ENCODE measurements at places on chromosomes 5 and 9. TPM values are rescaled to one million over a fixed set of nuclear protein-coding genes. Genes with fewer than 3 reads are reported as not detected.

ROR2 gene
- not detected for total RNA-seq

ADRA1B gene
- total RNA-seq, result not detected

COL23A1 gene
- total RNA-seq, result not detected

LPAR1 gene
- total RNA-seq, result not detected

SLC6A3 gene
- not detected for total RNA-seq

FKTN gene
- total RNA-seq, result 13.5 TPM

CDO1 gene
- total RNA-seq, result 5.3 TPM

DNA sequence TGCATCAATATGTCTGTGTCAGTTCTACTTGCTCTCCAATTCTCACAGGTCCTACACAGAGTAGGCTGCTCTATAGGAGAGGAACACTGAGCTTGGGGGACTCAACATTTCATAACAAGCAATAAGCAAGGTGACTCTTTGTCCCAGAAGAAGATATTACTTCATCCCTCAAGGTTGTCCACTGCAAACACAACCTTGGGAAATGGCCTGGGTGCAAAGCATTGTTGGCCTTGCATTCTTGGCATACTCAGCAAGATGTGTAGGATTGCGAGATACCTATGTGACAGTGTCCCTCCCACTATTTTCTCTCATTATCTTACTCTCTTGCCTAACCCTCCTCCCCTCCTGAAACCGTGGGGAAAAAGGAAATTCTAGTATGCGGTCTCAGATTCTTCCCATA, 169.8 kb upstream of the FREM1 start:
- peak; percentile 95 for DNase-seq

- DNase-seq, result no peak
These were observed 125.8 kb upstream of the SHB start for GRCh38 chr9:38194870-38195269.

DNA sequence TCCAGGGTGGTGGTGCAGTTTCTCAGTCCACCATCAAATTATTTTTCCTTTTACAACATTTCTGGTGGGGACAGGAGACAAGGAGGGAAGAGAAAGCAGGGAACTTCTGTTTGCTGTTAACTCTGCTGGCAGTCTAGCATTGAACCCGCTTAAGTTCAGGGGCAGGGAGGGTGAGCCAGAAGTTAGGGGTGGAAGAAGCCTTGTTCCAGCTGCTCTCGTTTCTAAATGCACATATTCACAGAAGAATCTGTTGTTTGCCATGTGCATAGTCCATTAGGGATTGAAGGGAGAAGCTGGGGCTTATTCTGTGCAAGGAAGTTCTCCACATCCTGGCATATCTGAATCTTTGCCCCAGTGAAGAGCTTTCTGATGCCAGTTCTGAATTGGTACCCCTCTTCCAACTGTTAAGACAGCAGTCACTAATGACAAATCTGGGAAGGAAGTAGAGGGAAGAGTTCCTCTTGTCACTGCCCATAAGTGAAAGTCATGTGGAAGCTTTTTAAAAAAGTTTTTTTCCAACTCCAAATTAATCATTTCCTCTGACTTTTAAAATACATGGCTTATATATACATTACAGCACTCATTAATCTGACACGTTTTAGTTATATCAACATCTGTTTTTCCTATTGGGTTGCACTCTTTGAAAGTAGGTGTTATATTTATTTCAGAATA, 32.6 kb upstream of the ACOT12 start:
- no peak for DNase-seq

GRCh38 chr9:3549225-3549624, 23.4 kb upstream of the RFX3 start:
- DNase-seq, result no peak

DNA sequence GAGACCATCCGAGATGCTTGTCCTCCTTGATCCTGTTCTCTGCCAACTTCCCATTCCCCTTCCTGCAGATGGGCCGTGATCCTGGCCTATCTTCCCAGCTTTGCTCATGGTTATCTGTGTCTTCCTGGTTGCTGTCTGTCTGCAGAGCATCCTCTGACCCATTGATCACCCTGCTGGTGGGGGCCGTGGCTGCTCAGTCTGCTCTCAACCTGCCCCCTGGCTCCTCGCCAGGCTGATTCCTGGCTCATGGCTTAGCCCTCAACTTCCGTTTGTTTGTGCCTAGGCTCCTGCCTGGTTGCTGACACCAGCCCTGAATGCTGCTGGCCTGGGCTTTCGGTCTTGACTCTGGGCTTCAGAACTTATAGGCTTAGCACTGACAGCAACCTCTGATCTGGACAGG, 67.1 kb upstream of the SMIM15 start:
- no peak for DNase-seq

DNA sequence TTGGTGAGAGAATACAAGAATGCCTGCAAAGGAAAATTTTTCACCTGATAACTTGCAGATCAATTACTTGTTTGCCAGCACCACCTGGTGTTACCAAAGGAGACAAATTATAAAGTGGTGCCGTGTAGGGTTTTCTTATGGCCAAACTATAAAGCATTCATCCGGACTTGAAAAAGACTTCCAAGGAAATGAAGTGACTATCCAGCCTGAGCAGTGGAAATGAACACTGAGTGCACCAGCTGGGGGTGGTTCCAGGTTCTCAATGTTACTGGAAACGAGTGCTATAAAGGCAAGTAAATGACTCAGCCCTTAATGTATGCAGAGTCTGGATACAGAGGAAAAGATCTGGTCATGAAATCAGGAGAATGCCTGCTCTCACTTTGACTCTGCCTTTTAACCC, 113.1 kb downstream of the DNAH5 start:
- no peak for DNase-seq

GRCh38 chr9:92173318-92173717, 58.1 kb upstream of the SPTLC1 start:
- no peak for DNase-seq

DNA sequence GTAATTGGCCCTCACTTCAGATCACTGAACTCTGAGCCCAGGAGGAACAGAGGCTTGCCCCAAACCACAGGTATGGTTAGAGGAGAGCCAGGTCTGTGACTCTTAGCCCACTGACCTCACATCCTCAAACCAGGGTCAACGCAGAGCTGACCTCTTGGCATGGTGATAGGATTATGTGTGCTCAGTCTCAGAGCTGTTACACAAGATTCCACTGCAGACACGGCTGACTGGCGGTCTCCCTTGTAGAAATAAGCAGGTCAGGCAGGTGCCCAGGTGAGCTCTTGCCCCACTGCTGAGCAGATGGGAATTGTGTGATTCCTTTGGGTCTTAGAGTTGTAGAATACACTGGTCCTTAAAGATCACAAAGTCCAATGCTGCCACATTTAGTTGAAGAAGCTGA, 66.0 kb upstream of the PITX1 start:
- no peak for DNase-seq

GRCh38 chr9:117828466-117828865, 124.3 kb downstream of the TLR4 start:
- no peak for DNase-seq

DNA sequence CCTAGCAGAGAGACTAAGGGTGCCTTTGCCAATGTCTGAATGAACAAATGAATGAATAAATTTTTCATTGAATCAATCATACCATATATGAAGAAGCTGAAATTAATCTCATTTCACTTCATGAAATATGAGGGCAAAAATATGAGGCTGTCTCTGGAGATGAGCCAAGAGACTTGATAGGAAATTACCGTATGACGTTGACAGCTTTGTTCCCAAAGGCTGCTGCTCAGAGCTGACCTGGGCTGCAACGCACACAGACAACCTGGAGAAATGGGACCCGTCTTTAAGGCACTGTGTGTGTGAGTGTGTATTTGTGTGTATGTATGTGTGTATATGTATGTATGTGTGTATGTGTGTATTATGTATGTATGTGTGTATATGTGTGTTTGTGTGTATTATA, 226.1 kb downstream of the IRX2 start:
- no peak for DNase-seq

GRCh38 chr9:37915911-37916470, 12.1 kb upstream of the SLC25A51 start:
- no peak for DNase-seq

GRCh38 chr9:101399643-101399970, 956 bp downstream of the ZNF189 start:
- DNase-seq, result no peak

- DNase-seq, result no peak
These were observed 208.0 kb downstream of the CHSY3 start for GRCh38 chr5:130112246-130112645.

DNA sequence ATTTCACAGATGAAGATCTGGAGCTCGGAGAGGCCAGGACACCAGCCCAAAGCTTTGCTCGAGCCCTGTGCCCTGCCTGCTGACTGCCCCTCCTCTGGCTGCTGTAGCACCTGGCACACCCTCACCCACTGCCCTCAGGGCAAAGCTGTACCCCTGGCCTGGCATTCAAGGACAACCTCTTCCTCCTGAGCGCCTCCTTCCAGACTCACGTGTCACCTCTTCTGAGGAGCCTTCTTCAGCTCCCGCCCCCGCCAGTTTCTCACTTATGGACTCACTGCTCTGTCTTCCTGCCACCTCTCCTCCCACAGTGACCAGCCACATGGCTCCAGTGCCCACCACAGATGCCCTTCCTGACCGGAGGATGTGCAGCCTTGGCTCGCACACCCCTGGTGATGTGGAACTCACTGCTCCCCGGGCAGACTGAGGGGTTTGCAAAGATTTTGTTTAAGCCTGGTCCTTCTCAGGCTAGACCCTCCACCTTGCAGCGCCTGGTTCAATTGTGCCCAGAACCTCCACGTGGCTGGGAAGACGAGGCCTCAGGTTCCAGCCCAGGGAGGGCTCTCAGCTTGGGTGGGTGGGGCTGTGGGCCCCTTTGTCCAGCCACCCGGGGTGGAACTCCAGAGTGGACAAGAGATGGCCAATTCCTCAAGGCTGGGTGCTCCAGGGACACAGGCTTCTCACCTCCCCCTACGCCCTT, 46.6 kb upstream of the PHYKPL start:
- no peak for DNase-seq

DNA sequence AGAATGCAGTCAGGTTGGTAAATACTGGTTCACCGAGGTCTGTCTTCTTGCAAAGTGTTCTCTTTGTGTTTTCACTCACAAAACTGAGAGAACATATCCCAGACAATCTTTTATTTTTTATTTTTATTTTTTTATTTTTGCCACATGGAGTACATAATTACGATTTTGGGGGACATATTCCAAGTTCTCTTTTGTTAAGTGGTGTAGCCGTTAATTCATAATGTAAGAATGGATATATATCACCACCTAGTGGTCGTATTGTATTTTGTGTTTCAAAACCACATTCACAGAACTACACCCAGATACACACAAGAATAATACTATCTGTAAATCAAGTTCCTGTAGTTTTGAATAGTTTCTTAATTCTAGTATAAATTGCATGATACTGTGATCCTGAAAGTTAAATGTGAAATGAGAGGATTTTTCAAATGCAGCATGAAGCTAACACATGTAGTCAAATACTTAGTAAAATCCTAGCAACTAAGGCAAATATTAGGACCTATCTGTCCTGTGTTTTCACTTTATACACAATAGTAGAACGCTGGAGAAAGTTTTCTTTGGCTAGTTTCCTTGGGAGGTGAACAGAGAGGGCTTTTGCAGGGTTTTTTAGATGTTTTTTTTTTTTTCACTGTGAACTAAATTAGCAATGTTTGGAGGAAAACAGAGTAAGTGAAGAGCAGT, 92.7 kb downstream of the VCAN start:
- DNase-seq, result peak; percentile 50

- DNase-seq, result peak; percentile 27
These were observed 56.3 kb upstream of the ELL2 start for GRCh38 chr5:96017951-96018350.

DNA sequence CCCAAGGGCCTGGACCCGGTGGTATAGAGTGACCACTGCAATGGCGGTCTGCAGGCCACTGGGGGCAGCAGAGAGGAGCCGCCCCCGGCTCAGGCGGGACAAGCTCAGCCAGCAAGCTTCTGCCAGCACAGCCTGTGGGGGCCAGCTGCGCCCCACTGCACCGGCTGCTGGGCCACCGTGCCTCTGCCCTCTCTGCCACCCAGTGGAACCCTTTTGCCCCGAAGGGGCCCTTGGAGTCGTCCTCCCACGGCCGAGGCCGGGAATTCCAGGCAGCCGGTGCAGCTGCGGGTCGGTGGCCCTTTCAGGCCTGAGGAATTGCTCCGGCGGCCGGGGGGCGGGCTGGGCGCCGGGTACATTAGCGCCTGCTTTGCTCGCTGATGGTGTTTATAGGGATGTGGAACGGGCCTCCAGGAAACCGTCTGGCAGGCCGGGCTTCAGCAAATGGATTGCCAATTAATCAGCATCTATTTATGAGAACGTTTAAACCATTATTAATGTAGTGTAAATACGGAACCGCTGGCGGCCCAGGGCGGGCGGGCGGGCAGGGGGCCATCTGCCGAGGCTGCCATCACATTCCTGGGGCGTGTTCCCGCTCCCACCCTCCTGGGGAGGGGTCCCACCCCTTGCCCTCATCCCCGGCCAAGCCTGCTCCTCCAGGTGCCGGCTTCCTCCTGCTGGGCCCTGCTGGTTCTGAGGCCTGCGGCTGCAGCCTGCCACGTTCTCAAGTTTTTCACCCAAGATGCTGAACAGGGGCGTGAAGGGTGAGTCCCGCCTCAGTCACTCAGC, 127.4 kb downstream of the BARX1 start:
- DNase-seq, result peak; percentile 43

- DNase-seq, result no peak
These were observed 1066.3 kb upstream of the NUDT12 start for GRCh38 chr5:104628911-104629310.

- DNase-seq, result no peak
These were observed 71.1 kb upstream of the NEURL1B start for GRCh38 chr5:172569861-172570558.

GRCh38 chr9:87517732-87518131, 20.1 kb downstream of the DAPK1 start:
- no peak for DNase-seq

DNA sequence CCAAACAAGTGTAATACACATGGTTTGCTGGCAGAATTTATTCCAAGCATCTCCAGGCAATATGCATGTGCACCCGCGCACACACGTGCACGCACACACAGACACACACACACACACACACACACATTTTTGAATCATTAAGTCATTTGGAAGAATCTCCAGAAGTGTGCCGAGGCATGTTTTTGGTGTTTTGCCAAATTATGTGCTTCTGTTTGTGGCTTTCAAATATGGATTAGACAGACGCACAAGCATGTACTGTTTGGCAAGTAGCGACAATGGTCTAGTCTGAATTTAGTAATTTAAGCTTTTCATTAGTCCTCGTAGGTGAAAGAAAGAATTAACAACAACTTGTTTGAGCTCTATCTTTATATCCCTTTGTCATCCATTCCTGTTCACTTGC, 36.7 kb downstream of the NFIB start:
- no peak for DNase-seq

DNA sequence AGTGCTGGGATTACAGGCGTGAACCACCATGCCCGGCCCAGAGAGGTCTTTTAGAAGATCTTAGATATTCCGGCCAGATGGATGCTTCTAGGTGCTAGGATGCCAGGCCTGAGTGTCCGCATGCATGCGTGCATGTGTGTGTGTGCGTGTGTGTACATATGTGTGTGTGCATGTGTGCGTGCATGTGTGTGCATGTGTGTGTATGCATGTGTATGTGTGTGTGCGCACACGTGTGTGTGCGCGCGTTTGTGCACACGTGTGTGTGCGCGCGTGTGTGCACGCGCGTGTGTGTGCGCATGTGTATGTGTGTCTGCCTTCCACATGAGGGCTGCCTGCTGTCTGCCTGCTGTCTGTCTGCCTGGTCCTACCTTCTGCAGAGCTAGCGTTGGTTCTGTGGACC, 88.0 kb upstream of the FCN2 start:
- no peak for DNase-seq

Measured in HepG2 (cell line).